ENCODE measurements at places on chromosomes 5 and 9.

GRCh38 chr5:59272809-59273427 is 620.6 kb downstream of the PDE4D start:
- no peak for DNase-seq

DNA sequence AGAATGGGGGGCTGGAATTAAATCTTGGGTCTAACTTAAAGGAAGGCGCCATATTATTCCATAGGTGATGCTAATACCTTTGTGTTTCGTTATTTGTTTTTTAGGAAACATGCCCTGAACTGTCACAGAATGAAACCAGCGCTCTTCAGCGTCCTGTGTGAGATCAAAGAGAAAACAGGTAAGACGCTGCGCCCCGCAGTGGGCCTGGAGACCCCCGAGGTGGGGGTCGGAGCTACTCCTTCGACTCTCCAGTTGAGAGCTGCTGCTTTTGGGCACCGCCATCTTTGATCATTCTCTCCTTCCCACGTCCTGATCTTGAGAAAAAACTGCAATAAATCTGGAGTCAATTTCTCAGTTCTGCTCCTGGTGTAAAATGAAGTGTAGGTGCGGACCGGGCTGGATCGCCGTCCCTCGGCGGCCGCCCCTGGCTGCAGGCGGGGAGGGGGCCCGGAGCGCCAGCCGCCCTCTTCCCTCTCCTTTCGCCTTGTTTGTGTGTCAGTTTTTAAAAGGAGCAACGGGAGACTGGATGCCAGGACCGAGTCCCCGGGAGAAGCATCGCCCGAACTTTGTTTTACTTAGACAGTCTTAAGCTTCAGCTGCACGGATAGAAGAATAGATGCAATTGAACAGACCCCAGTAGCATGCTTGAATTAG is 1.4 kb downstream of the PBX3 start:
- no peak for DNase-seq

GRCh38 chr5:160209917-160210316 is 19.4 kb upstream of the FABP6 start:
- DNase-seq, result no peak

GRCh38 chr9:129258124-129258822 is 80.2 kb upstream of the IER5L start:
- DNase-seq, result peak; percentile 93
